ENCODE measurements at places on chromosomes 1 and 21.

DNA sequence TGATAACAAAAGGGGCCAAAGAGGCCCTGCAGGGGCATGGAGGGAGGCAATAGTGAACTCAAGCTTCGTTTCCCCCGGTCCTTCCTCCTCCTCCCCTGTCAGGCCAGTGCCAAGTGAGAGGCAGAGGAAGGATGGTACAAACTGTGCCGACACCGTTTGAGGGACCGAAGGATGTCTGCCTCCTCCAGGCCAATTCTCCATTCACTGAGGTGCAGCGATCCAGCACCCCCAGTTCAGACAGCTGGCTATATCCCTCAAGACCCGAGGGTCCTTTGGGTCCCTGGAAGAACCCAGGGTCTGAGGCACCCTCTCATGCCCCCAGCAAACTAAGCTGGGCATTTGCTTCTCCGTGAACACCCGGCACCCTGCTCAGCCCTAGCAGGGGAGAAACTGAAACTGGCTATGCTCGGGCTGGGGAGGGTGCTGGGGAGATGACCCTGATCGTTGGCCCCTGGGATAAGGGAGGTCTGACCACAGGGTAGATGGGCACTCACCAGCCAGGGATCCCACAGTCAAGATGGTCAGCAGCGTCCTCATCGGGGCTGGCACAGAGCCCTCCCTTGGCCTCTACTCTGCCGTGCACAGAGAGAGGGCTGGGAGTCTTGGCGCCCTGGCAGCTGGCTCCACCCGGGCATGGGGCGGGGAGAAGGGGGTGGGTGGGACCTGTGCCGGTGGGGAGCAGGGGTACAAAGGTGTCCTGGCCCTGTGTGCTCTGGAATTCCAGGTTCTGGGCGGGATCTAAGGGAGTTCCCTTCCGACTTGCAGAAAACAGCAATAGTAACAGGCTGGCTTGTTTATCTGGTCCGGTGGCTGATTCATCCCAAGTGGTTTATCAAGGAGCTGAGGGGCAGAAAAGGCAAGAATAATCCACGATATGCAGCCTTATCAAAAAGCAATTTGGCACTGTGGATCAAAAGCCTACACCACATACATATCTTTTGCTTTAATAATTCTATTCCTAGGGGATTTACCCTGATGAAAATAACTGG lies at the start of gene IL22RA1:
Gene IL22RA1, minus strand, starts transcription at position 595 of the 989 bp plus-strand sequence. Its CDS starts 58 bp downstream, at position 537.
- DNase-seq: no peak

DNA sequence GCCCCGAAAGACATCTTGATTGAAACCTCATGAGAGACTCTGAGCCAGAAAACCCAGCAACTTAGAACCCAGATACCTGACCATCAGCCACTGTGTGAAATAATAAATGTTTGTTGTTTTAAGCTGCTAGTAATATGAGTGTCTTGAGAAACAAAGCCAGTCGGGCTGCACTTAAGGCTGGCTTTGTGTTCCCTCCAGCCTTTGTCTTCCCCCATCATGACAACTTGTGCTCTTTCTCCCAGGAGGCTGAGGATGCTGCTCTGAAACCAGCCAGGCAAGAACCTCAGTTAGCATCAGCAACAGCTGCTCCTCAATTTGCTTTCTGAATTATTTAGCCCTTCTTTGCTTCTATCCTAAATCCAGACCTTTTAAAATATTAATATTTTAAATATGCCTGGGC lies 78.2 kb downstream of the SLC16A1 start:
- DNase-seq: no peak

- no peak for DNase-seq
These were observed 23.9 kb downstream of the INPP5B start for GRCh38 chr1:37922767-37923550.

DNA sequence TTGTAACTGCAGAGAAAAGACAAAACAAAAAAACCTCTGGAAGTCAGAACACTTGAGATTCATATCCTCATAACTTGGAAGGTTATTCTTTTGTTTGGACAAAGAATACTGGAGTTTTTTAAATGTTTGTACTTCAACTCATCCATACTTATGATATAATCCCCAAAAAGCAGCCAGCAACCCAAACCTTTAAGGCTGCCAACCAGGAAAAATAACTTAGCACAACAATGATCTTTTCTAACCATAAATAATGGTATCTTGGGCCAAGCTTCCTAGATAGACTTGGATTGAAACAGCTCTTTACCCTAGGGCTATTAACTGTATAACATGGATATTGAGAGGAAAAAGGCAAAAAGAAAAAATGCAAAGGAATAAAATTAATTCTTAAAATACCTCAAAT lies 335.1 kb downstream of the LTN1 start:
- DNase-seq: no peak

GRCh38 chr1:4970532-4970931 lies 316.1 kb downstream of the AJAP1 start:
- DNase-seq: no peak

DNA sequence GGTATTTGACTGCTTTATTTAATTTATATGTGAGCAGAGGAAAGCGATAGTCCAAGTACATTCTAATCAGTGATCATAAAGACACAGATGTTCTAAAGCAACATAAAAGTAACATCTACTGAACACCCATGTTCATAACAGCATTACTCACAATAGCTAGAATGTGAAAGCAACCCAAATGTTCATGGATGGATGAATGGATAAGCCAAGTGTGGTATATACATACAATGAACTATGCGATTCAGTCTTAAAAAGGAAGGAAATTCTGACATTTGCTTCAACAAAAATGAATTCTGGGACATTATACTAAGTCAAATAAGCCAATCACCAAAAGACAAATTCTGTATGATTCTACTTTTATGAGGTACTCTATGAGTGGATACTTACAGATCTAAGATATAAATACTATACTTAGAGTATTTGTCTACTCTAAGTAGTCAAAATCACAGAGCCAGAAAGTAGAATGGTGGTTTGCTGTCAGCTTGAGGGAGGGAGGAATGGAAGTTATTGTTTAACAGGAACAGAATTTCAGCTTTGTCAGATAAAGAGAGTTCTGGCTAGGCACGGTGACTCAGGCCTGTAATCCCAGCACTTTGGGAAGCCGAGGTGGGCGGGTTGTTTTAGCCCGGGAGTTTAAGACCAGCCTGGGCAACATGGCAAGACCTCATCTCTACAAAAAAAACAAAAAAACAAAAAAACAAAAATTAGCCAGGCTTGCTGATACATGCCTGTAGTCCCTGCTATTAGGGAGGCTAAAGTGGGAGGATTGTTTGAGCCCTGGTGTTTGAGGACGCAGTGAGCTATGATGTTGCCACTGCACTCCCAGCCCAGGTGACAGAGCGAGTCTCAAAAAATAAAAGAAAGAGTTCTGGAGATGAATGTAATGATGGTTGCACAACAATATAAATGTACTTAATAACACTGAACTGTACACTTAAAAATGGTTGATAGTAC lies 79.7 kb upstream of the ARHGAP29 start:
- DNase-seq: no peak

DNA sequence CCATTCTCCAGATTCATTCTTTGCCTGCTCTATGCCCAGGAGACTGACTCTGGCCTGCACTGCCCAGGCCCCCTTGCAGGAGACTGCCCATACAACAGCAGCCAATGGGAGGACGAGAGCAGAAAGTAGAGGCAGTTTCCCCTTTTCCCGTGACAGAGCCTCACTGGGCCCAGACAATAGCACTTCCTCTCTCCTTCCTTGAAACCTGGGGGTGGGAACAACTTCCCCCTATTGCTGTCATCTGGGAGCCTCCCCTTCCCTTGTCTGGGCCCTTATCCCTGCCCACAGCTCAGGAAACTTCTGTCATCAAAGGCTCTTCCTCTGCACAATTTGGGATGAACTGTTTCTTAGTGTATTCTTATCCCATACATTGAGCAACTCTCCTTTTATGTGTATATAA lies 60.8 kb upstream of the KCNJ15 start:
- DNase-seq: no peak

GRCh38 chr1:3670823-3671265 lies 18.5 kb downstream of the TP73 start:
- DNase-seq: no peak

DNA sequence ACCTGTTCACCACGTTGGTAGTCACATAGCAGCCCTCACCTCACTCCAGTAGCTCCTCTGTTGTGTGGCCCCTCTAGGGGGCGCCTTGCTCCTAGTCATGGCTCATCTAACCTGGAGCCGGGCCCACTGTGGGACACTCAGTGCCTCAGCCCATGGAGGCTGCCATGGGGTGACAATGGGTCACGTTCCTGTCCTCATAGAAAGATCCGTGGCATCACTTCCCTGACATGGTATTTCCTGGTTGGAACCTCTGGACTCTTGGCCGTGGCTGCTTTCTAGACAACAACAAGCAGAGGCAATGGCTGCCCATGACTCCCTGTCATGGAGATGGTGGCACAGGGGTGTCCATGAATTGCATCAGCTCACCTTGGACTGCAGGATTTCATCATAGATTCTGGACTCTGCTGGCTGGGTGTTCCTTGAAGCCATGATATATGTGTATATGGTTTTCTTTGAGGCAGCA lies 27.5 kb upstream of the SLAMF6 start:
- peak; percentile 40 for DNase-seq

DNA sequence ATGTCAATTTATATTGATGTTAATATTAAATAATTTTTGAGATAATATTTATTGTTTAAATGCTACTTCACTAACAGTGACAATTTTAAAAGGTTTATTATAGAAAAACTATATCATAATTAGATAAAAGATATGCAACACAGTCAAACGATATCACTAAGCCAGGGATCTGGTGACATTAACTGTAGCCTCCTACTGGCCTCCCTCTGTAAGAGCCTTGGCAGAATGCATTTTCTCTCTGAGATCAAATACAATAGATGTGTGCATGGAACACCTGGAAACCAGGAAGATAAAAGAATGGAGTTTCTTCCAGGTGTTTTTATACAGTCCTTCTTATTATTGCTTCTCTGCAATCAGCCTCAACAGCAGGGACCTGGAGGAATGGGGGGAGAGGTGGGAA lies 1762.1 kb downstream of the BRINP3 start:
- DNase-seq: no peak

DNA sequence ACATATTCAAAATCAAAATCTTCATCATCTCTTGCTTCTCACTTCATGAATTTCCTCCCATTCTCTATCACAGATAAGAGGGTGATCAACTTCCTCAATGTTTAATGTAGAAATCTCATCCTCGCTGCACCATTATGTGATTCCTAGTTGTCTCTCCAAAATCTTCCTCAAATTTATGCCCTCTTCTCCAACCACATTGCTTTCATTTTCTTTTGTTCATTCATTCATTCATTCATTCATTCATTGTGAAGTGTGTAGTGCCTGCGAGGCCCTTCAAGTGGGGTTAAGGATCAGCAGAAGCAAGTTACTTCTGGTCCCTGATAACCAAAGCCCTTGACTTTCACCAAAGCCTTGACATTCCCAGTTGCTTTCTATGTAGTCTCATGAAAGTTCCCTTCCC lies 33.5 kb upstream of the HIVEP3 start:
- no peak for DNase-seq

GRCh38 chr1:951364-951763 lies 7.7 kb downstream of the NOC2L start:
- DNase-seq: no peak

- DNase-seq: no peak
These were observed 363.9 kb downstream of the RYR2 start for GRCh38 chr1:237405912-237406311.

DNA sequence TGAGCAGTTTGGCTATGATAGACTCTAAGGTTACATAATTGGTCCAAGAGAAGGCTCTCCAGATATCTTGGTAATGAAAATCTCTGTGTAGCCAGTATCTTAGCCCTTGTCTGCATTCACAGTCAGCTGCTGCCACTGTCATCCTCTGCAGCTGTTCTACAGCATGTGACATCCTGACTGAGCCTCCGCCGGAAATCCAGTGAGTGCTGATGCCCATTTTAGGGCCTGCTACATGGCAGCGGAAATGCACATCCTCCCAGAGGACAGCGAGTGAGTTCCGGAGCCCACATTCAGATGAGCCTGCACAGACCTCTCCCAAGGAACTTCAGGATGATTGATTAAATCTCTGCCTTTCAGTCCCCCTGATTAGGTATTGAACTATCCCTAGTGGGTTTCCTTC lies 237.1 kb downstream of the HHIPL2 start:
- peak; percentile 9 for DNase-seq

DNA sequence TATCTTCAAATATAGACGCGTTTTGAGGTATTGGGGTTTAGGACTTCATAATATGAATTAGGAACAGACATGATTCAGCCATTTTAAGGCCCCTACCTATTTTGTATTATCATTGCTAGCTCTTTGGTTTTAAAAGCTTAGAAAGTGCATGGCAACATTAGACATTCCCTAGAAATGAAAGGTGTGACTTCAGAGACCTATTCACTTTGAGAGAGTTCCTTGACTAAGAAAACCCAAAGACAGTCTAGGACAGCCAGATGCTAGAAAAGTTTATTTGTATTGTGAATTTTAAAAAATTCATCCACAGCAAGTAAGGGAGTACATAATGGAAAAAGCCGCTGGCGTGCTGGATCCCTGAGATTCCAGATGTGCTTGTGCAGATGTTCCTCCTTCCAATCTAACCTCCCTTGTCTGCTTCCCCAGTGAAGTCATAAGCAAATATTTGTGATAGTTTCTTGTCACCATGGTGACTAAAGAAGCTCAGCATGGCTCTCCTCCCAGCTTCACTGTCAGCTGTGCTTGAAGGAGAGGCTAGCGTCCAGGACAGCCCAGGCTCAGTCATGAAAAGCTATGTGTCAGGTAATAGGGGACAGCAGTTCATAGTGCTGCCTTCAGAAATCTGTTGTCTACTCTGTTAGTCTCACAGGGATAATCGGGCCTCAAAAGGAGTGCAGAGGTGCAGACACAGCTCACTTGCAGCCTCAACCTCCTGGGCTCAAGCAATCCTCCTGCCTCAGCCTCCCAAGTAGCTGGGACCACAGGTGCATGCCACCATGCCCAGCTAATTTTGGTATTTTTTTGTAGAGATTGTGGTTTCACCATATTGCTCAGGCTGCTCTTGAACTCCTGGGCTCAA lies 34.8 kb downstream of the KPNA6 start:
- no peak for DNase-seq

DNA sequence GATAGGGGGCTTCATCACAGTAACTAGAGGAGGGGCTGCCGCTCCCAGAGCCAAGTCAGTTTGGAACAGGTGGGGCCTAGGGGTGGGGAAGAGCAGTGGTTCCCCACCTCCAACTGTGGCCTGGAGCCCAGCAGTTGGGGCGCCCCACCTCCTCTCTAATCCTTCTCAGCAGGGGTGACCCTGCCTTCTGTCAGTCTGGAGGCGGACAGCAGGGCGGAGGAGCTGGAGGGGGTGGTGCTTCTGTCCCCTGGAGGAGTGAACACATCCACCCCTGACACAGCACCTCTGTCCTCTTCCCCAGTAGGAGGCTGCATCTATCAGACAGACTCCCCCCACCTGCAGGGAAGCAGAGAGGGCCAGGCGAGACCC lies 73.8 kb downstream of the MRPL37 start:
- no peak for DNase-seq

GRCh38 chr1:169326261-169326955 lies 41.2 kb downstream of the NME7 start:
- DNase-seq: no peak

- no peak for DNase-seq
These were observed 167.9 kb downstream of the ASTN1 start for GRCh38 chr1:176996456-176997090.

DNA sequence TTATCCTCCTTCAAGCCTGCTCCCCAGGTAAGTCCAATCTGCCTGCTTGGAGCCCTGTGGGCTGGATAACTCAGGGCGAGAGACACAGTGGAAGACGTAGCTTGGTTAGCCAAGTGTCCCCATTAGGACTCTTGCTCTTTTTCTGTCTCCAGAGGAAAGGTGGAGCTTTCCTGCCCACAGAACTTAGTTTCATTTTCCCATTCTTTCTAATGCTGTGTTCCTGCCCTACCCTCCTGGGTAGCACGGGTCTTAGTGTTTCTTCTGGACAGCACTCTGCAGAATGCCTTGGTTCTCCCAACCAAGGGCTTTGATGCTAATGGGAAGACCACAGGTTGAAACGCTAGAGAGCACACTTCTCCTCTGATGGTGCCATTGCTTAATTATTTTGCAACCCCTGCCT lies 92.5 kb upstream of the LRRC8D start:
- no peak for DNase-seq
